Osteoblast (primary cell): ENCODE measurements at places on chromosomes 7 and 10. TPM values are rescaled to one million over a fixed set of nuclear protein-coding genes. Genes with fewer than 3 reads are reported as not detected.

GNGT1 gene
- not detected in 2 replicates for total RNA-seq

NACAD gene
- 0.59 and 0.72 TPM in 2 replicates for total RNA-seq

MINDY4 gene
- total RNA-seq, result 8.5 and 10.5 TPM in 2 replicates

PKD1L1 gene
- total RNA-seq, result under 0.01 TPM in 2 replicates

HTRA1 gene
- 392 and 413 TPM in 2 replicates for total RNA-seq

GTPBP4 gene
- total RNA-seq, result 25.0 and 27.1 TPM in 2 replicates

FKBP6 gene
- total RNA-seq, result not detected in 2 replicates

CUZD1 gene
- 0.36 and 0.59 TPM in 2 replicates for total RNA-seq

HABP2 gene
- total RNA-seq, result not detected in 2 replicates

VSTM4 gene
- total RNA-seq, result 10.1 and 14.1 TPM in 2 replicates

GRCh38 chr7:78765943-78766729 lies 687.3 kb downstream of the MAGI2 start:
- no peak for DNase-seq

DNA sequence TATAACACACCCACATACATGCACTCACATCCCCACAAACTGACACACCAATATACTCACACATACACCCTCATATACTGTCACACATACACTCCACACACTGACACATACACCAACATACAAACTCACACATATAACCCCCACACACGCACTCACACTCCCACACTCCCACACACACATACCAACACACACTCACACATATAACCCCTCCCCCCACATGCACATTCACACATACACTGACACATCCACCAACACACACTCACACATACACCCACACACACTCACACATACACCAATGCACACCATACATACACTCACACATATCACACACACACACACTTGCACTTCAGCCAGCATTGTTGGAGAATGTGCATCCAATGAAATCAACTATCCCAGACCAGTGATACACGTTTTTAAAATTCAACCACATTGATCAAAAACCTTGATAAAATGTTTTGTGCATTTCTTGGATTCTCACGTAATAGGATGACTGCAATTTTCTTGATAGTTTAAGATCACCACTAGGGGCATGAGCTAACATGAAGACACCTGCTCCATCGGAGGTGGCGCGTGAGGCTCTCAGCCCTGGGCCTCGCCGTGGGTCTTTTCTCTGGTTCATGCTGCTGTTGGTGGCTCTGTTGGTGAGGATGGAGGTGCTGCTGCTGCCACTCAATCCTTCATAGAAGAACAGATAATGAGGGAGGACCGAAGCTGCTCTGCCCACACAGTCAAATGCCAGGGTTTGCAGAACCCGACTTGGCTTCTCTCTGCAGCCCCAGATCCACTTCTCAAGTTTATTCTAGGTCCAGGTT lies 32.1 kb upstream of the CHST15 start:
- DNase-seq, result peak; percentile 85

DNA sequence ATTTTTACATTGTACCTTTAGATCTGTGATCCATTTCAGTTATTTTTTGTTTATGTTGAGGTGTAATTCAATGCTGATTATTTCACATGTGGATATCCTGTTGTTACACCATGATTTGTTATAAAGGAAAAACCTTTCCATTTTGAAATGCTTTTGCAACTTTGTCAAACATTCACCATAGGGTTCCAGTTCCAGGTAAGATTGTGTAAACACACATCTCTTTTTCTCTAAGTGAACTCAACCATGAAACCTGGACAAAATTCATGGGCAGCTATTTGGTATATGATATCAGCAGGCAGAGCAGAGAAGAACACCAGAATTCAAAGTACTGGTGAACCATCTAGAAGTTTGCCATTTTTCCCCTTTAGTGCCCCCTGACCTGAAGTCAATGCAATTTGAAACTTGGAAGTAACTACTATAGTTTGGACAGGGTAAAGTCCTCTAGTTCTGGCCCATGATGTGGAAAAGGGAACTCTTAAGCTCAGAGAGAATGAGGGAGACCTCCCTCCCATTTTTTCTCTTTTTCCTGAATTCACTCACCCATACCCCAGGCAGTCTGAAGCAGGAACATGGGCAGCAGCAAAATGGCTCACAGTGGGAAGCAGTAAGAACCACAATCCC lies 446.1 kb downstream of the ATRNL1 start:
- no peak for DNase-seq

GRCh38 chr10:11754620-11755019 lies 12.4 kb downstream of the ECHDC3 start:
- no peak for DNase-seq

DNA sequence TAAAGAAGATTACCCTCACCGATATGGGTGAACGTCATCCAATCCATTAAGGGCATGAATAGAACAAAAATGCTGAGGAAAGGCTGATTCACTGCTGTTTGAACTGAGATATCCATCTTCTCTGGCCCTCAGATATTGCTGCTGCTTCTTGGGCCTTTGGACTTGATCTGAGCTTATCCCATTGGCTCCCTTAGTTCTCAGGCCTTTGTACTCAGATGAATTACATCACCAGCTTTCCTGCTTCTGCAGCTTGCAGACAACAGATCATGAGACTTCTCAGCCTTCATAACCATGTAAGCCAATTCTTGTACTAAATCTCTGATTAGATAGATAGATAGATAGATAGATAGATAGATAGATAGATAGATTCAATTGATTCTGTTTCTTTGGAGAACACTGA lies 40.2 kb downstream of the CYCS start:
- DNase-seq, result no peak

DNA sequence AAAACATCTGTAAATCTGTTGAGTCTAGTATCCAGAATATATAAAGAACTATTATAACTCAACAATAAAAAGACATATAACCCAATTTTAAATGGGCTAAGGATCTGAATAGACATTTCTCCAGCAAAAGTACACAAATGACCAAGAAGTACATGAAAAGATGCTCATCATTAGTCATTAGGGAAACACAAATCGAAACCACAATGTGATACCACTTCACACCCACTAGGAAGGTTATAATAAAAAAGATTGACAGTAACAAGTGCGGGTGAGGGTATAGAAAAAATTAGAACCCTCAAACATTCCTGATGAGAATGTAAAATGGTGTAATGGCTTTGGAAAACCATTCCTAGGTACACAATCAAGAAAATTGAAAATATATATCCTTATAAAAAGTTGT lies 4.1 kb downstream of the XPNPEP1 start:
- DNase-seq, result no peak

- DNase-seq, result no peak
These were observed 122.5 kb downstream of the KIAA1217 start for GRCh38 chr10:24331457-24331856.

DNA sequence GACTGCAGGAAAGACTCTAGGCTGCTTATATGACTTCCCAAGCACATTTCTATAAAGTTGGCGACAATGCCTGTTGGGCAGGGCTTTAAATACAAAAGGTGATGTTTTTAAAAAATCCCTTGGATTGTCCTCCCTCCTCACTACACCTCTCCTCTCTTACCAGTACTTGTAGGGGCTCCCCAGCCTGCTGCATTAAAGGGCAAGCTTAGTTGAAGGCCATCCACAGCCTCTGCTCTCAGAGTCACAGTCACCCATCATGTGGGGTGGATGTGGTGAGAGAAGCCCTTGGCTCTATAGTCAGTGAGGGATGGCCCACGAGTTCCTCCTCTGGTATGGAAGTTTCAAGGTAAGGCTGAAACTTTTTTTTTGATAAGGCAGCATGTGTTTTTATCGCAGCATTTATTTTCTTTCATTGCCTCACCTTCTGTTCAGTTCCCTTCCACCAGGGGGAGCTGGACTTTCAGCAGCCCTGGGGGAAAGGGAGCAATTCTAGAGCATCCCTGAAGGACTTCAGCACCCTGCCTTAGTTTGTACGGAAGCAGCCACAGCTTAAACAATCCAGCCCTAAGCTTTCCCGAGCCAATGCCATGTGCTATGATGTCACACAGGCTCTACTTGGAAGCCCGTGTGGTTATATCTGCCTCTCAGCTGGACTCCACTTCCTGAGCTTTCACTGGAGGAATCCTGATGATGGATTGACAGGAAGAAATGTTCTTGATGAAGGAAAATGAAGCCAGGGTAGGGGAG lies 131.9 kb downstream of the CALCR start:
- DNase-seq, result peak; percentile 27

DNA sequence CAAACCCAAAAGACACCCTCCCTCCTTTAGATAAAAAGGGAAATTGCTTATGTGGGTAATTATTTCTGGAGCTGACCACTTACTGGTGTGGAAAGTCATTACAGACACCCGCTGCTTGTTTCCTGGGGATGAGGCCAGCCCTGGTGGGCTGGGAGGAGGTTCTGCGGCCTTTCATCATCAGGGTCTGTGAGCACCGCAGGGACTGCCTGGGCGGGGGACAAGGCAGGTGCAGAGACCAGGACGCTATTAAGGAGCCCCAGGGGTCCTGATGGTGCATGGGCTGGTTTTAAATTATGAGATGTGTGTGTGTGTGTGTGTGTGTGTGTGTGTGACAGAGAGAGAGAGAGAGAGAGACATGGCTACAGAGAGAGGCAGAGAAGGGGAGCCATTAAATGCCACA lies 171.2 kb downstream of the DNAJB6 start:
- no peak for DNase-seq

DNA sequence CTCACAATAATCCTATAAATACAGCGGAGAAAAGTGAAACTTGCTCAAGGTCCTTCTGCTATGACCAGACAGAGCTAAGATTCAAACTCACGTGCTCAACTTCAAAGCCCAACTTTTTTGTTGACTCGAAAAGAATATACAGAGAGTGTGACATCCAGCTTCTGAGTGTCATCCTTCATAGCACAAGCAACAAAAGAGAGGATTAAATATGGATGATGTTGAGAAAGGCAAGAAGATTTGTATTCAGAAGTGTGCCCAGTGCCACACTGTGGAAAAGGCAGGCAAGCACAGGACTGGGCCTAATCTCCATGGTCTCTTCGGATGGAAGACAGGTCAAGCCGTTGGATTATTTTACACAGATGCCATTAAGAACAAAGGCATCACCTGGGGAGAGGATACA lies 2.1 kb upstream of the FAM3C start:
- peak; percentile 60 for DNase-seq

GRCh38 chr7:123492485-123492884 lies 41.9 kb downstream of the IQUB start:
- DNase-seq, result no peak

DNA sequence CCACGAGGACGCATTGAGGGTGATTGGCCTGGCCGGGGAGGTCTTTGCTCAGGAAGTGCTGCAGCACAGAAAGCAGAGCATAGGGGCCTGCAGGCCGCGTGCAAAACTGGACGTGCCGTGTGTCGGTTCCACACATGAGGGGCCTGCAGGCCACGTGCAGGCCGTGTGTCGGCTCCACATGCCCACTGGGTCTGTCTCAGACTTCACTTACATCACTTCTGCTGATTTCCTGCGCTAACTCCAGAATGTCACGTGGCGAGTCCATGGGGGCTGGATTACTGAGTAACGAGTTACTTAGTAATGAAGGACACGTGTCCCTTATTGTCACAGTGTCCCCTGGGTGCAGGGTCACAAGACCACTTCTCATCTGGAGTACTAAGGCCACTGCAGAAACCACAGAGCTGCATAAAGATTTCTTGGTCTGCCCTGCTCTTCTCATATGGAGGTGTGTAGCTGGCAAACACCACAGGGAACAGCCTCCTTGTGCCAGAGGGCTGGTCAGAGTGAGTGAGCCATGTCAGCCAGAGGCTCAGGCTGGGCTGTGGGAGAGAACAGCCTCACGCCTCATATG lies 60.8 kb downstream of the GDI2 start:
- DNase-seq, result no peak

DNA sequence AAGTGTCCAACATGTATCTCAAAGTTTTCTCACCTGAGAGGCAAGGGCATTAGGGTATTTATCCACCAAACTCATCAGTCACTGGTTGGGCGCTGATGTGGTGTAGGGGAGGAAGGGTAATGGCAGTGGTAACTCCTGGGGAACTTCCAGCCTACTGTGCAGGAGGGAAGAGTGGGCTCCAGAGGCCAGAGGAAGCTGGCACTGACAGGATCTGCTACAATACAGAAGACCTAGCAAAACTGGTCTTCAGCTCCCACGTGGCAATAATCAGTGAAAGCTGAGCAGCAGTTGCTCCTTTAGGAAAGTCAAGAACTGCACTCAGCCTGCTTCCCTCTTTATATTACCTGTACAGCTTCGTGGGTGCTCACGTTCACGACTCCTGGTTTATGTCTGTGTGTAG lies 17.2 kb upstream of the CAMK2G start:
- no peak for DNase-seq

GRCh38 chr7:157464111-157464970 lies 127.5 kb downstream of the DNAJB6 start:
- peak; percentile 55 for DNase-seq

- peak; percentile 76 for DNase-seq
These were observed 111.3 kb downstream of the RGS10 start for GRCh38 chr10:119431034-119431772.

- no peak for DNase-seq
These were observed 62.9 kb upstream of the MNX1 start for GRCh38 chr7:157073335-157073734.

DNA sequence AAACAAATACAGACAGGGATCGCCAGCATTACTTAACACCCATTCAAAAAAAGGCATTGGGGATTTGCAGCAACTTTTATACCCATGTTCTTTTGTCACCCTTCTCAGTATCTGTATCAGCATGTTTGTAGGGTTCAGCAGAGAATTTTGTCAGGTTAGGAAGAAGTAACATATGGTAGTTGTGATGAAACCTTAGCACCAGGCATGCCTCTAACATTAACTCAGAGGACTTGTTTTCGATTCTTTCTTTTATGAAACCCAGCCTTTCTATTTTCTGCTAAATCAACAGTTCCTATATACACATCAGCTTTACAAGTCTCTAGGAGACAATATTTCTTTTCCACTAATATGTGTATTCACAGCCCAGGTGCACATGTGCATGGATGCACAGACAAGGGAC lies 22.4 kb upstream of the HDAC9 start:
- DNase-seq, result no peak

DNA sequence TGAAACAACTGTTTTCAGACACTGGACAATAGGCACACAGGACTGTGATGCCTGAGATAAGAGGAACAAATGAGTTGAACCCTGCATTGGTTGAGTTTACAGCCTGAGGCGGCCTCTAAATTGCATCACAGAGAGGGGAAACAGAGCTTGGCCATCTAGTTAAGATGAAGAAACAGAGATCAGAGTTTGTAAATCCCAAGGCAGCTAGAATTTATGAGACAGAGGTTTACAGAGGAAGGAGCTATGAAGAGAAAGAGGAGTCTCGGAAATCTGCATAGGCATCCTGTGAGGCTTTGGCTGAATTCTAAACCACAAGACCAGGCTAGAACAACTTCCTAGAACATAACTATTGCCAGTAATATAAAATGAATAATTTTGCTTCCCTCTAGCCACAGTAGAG lies 41.0 kb upstream of the OIT3 start:
- no peak for DNase-seq

DNA sequence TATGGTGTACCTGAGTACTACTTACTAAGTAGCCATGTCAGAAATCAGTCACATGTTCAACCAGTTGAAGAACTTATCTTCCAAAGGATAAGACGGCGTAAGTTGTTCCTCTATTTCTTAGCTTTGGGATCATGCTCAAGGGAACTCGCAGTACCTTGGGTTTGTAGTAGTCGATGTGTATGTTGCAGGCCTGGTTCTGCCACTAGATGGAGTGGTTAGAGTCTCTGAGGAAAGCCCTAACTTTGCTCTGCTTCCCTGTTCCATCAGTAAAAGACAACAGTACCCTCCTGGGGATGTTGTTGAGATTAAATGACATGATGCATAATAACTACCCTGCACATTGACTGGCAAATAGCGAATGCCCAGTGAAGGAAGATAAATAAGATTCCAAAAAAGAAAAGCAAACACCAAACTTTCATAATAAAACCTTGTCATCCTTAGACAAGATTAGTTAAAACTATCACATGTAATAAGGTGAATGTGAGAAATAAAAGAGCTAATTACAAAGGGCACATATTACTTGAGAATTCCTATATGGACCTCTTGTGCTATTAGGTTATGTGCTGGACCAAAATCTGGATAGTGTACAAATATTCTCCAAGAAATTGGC lies 165.9 kb downstream of the ABCA13 start:
- DNase-seq, result no peak
